ENCODE measurements at places on chromosomes 5 and 9. TPM values are rescaled to one million over a fixed set of nuclear protein-coding genes. Genes with fewer than 3 reads are reported as not detected.

- no peak for DNase-seq
Observed at GRCh38 chr9:130895481-130896232, 955 bp downstream of the QRFP start.

GRCh38 chr5:158423623-158424200, 564.8 kb upstream of the CLINT1 start:
- no peak for DNase-seq

- DNase-seq: no peak
Observed at GRCh38 chr9:68457803-68458202, 82.9 kb downstream of the TMEM252 start.

- DNase-seq: no peak
Observed at GRCh38 chr9:127684576-127684975, 22.2 kb upstream of the CFAP157 start.

DNA sequence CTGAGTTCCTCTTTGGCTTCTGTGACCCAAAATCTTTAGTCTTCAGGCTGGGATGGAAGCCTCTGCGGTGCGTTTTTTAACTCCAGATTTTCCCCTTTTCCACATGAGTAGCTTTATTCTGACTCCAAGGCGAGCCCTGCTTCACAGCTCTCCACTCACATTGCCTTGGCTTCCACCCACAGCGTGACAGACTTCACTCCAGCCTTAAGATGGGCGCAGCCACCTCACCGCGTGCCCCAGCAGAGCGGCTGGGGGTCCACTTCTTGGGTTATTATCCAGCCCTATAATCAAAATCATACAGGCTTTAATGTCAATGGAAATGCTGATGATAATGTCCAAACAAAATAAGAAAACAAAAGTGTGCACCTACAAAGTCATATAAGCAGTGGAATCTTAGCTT, 1.2 kb downstream of the EXOC3 start:
- no peak for DNase-seq

DNA sequence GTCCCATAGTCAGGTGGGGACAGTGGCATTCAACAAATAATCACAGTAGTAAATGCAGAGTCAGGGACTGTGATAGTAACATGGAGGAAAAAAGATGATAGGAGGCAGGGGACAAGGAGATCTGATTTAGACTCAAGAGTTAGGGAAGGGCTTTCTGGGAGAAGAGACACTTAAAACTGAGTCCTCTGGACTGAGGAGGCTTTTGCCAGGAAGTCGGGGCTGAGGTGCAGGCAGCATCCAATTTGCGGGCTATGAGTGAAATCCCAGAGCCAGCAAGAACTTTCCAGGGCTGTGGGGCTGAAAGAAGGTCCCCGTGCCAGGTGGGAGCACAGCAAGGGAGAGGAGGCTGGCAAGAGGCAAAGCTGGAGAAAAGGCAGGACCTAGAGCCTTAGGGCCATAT, 124.1 kb downstream of the KIF4B start:
- no peak for DNase-seq

DNA sequence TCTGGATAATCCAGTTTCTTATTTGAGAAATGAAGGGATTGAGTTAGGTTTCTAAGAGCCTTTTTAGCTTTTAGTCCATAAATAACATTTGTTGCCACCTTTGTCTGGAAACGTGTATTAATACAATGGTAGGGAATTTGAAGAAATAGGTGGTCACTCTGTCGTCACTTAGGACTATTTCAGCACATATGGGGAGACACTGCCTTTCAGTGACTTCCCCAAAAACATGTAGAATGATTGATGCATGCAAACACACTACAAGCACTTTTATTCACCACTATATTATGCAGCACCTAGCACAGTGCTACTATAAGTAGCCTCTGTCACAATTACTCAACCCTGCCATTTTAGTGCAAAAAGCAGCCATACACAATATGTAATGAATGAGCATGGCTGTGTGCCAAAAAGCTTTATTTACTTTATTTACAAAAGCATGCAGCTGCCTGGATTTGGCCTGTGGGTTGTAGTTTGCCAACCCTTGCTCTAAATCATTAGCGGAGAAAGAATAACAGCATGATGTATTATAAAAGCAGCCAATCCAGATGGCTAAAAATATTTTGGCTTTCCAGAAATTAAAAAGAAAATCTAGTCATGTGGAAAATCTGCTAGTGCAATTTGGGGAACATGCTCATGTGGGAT, 154.2 kb upstream of the HMHB1 start:
- no peak for DNase-seq

GRCh38 chr5:56142614-56143372, 90.3 kb downstream of the ANKRD55 start:
- DNase-seq: no peak

DNA sequence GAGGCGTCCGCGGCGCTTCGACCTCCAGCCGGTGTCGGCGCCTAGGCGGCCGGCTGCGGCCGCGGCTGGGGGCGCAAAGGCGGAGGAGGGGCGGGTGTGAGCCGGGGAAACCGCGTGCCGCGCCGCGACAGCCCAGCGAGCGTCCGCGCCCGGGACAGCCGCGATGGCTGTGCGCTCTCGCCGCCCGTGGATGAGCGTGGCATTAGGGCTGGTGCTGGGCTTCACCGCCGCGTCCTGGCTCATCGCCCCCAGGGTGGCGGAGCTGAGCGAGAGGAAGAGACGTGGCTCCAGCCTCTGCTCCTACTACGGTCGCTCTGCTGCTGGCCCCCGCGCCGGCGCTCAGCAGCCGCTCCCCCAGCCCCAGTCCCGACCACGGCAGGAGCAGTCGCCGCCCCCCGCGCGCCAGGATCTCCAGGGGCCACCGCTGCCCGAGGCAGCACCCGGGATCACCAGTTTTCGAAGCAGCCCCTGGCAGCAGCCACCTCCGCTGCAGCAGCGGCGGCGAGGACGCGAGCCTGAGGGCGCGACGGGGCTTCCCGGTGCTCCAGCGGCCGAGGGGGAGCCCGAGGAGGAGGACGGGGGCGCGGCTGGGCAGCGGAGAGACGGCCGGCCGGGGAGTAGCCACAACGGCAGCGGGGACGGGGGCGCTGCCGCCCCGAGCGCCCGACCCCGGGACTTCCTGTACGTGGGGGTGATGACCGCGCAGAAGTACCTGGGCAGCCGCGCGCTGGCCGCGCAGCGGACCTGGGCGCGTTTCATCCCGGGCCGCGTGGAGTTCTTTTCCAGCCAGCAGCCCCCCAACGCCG, 605 bp downstream of the CHSY3 start:
- DNase-seq: peak; percentile 55

GRCh38 chr5:168153263-168153875, 138.1 kb upstream of the WWC1 start:
- DNase-seq: no peak

DNA sequence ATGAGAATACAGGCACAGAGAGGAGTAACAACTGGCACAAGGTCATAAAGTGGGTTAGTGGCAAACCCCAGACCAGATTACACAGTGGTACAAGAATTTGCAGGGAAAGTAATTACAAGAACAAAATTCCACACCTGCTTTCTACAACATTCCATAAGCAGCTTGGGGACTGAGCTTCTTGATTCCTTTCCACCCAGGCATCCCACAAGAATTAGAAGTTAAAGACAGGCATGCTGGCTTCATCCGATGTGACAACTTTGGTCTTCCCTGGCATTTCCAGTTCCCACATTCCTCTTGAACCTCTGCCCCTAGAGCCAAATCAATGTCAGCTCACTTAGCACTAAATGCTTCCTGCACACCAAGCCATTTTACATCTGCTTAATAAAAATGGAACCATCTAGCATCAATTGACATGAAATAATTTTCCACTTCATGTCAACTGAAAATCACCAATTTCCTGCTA, 435.8 kb upstream of the PAPPA start:
- DNase-seq: no peak

- DNase-seq: no peak
Observed at GRCh38 chr5:178670351-178670885, 43.6 kb upstream of the CLK4 start.

DNA sequence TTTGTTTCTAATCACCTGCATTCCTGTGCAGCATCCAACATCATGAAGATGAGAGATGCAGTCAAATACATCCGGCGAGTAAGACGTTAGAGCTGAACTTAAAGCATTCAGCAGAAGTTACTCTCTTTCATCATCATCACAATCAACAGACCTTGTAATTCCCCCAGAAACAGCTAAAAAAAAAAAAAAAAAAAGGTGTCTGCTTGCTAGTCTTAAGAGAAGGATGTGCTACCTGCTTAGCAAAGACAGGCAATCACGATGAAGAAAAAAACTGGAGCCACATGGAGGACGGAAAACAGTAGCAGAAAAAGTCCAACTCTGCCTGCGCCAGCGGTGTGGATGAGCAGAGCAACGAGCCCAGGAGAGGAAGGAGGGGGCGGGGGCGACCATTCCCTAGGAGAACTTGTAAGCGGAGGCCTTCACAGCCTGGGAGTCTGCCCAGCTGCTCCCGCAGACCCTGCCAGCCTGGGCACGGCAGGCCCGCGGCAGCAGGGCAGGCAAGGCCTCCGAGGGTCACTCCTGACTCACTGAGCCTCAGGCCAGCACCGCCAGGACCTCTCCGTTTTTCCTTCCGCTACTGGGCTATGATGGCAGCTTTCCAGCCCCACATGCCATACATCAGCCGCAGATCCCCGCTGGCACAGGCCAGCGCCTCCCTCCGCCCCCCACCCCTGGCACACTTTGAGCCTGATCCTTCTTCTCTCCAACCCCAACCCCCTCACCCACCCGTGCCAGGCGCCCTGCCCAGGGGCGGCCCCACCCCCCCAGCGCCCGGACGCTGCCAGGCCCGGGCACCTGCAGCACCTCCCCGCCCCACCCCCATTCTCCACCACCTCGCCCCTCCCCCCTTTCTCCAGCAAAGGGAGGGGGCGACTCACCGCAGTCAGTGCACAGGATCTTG, 1.4 kb downstream of the NRG2 start:
- DNase-seq: peak; percentile 72

DNA sequence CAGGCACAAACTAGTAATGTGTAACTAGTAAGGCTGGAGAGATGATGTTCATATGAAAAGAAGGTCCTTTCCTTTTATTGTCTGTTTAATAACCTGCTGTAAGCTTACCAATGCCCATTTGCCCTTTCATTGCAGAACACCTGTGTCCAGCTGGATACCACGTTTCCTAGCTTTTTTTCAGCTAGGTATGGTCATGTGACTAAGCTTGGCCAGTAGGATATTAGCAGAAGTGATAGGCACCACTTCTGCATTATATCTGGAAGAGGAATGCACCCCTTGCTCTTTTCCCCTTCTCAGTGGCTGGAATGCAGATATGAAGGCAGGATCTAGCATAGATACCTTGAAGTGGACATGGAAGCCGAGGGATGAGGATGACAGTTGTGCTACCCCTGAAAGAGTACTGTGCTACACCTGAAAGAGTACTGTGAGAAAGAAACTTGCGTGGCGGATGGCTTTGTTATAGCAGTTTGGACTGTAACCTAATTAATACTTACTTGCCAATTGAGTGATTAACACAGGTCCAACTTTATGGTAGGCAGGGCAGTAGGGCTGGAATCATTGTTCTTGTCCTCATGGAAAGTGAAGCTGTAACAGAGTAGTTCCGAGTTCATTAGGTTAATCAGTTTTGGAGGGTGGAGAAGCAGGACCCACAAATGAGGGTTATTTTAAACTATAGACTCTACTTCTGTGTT, 6.8 kb downstream of the SMIM32 start:
- no peak for DNase-seq

- DNase-seq: no peak
Observed at GRCh38 chr5:81749192-81749560, 1.7 kb downstream of the SSBP2 start.

DNA sequence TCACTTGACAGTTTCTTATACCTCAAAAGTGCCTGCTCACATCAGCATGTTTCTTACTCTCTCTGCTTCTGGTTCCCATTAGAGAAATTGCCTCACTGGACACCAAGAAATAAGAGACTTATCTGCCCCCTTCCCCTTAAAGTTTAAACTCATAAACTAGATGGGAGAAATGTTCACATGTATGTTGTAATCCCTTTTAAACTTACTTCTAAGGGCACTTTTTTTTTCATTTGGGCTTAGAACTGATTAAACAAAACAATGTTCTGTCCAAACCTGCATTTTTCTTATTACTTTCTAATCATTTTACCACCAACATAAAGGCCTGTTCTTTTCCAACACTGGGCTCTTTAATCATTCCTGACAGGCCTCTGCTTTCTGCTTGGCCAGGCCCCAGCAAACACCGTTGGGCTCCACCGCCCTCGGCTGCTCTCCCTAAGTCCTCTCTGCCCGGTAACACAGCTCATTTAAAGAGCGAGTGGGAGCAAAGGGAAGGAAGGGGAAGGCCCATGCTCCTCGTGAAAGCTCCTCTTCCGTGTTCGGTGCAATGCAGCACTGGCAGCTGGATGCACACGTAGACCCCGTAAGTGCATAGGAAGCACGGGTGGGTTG, 53.4 kb downstream of the ROR2 start:
- no peak for DNase-seq

DNA sequence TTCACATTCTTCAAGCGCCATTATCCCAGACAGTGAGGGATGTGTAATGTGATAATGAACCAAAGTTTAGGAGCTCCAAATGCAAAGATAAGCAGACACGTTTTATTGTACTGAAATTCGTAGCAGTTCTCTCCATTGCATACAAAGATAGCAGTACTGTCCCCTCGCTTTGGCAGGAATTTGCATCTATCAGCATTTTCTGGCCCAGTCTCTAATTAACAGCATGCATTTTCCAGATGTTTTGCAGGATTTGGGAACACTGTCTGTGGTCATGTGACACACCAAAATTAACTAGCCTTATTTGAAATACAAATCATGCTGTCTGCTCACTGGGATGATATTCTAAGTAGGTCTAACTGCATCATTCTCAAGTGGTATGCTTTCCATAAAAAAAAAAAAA, 235.9 kb upstream of the TRPM3 start:
- no peak for DNase-seq

- no peak for DNase-seq
Observed at GRCh38 chr5:128216860-128217531, 133.4 kb downstream of the SLC12A2 start.

DNA sequence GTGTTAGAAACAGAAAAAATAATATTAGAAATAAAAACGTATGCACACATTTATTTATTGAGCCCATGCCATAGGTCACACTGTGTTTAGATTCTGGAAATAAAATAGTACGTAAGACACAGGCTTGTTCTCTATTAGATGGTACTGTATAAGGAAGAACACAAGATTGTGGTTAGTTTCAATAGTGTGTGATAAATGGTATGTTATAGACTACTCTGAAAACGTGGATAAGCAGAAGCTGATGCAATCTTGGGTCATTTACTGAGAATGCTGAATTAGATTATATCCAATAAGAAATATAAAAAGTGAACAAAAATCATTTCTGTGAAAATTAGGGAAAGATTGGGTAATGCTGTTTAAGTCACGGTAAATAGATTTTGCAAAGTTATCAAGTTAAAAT, 1456.4 kb upstream of the ACO1 start:
- DNase-seq: no peak

The PDGFRB gene
- total RNA-seq: 12.2 TPM

The RETREG1 gene
- 73.0 TPM for total RNA-seq

The STC2 gene
- 0.82 TPM for total RNA-seq

The SREK1IP1 gene
- total RNA-seq: 31.0 TPM

The PCDHAC2 gene
- 29.8 TPM for total RNA-seq

The IFNB1 gene
- not detected for total RNA-seq

The PCDHA1 gene
- total RNA-seq: 8.6 TPM

The SLC22A4 gene
- total RNA-seq: 1.6 TPM

The BICD2 gene
- 31.0 TPM for total RNA-seq

The TMEM252 gene
- not detected for total RNA-seq

The NTRK2 gene
- total RNA-seq: 221 TPM

The NUTM2G gene
- total RNA-seq: not detected

Measured in frontal cortex (tissue), 4 donors.